ENCODE measurements at places on chromosomes 4 and X.

GRCh38 chr4:90122355-90122748 lies 4.8 kb upstream of the CCSER1 start:
- no peak for DNase-seq

GRCh38 chrX:137684591-137684990 lies 118.7 kb downstream of the ZIC3 start:
- DNase-seq: no peak

- no peak for DNase-seq
Observed at GRCh38 chrX:129565046-129565650, 25.1 kb downstream of the OCRL start.

DNA sequence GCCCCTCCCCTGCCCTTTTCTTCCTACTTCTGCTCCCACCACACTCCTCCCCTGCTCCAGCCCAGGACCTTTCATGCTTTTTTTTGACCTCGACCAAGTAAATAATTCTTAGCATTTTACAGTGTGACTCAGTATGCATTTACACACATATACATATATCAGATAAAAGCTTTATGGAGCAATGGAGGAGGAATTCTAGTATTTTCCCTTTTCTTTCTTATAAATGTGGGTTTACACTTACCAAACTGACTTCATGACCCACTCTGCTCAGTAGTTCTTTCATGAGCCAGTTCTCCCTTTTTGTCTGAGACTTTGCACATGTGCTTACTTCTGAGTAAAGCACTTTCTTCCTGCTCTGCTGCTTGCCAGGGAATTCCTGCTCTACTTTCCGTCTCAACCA lies 111.8 kb upstream of the H2AZ1 start:
- no peak for DNase-seq

- DNase-seq: no peak
Observed at GRCh38 chrX:21705225-21705624, 47.1 kb upstream of the KLHL34 start.

DNA sequence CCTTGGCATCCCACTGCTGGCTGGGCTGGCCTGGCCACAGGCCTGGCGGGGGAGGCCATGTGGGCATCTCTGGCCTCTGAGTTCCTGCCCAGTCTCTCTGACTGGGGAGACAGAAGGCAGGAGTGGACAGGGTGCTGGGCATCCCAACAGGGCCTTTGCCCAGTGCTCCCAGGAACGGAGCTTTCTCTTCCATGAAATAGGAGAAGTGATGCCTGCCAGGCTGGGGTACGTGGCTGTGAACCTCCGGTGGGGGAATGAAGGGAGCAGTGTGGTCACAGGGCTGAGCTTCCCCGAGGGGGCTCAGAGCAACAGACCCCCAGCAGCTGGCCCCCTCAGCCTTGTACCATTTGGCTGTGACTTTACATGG lies 40.4 kb upstream of the HMX1 start:
- no peak for DNase-seq

Data from activated CD4-positive, alpha-beta T cell treated with anti-CD3 and anti-CD28 coated beads, Interleukin-2, amount 50 U/mL, for 48 hours (primary cell).